ENCODE measurements at places on chromosomes 3 and 15.

GRCh38 chr3:99633887-99634558 is 4.4 kb upstream of the COL8A1 start:
- no peak overlapping the region for H3K27ac ChIP-seq
- no peak for DNase-seq
- no peak overlapping the region for H3K4me3 ChIP-seq
- no peaks in the 10 kb centered on the region for H3K36me3 ChIP-seq
- H3K27me3 ChIP-seq, result no peaks in the 10 kb centered on the region

DNA sequence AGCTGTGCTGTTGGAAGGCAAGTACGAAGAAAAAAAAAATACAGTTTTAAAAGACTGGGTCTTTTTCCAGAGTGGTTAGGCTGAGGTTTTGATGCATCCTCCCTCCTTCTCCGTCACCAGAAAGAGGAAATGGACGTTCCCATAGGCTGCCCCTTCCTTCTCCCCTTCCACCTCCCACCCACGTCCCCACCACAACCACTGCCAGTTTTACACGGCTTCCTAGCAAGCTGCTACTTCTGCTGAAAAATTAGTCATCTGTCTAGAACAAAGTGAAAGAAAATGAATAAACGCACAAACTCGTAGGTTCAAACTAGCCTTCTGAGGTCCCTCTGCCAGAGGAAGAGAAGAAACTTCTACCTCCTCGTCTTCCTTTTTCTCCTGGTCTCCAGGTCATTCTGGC is 71.6 kb upstream of the RPL35A start:
- H3K27ac ChIP-seq, result no peak overlapping the region
- no peak for DNase-seq
- H3K4me3 ChIP-seq, result no peak overlapping the region
- H3K36me3 ChIP-seq, result no peaks in the 10 kb centered on the region
- no peaks in the 10 kb centered on the region for H3K27me3 ChIP-seq

GRCh38 chr3:182979103-182979673 is 1.1 kb downstream of the DCUN1D1 start:
- H3K4me3 ChIP-seq, result peak overlapping the region; percentile 80
- DNase-seq, result peak; percentile 46
- H3K27me3 ChIP-seq, result no peaks in the 10 kb centered on the region
- H3K36me3 ChIP-seq, result no peaks in the 10 kb centered on the region
- H3K27ac ChIP-seq, result no peak overlapping the region

DNA sequence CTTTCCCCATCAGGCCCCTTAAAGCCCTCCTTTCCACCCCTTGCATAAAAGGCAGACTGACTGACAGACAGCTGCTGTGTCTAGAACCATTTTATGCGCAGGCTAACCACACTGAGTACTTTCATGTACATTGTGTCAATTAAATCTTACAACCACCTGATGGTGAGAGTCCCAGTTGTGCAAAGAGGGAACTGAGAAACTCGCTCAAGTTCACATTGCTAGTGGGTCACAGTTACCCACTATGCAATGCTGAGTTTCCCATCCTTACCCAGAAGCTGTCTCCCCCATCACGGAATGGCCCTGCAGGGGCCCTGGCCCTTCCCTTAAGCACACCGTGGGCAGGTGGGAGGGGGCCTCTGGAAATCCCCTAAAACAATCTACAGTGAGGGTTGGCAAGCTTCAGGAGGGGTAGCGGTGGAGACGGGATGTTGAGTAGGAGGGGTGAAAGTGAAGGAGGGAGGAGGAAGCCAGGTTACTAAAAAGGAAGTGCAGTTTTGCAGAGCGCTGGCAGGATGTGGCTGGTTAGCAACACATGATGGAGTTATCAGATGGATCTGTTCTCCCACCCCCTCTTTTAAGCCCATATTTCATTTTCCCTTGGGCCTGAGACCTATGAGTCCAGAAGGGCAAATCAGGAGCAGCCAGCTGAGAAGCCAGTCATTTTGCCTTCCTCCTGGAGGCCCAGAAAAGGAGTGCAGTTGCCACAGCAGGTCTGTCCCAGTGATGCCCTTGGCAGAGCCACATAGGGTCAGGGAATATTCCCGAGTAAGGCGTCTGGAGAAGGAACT is 30.0 kb downstream of the STARD5 start:
- H3K4me1 ChIP-seq, result peaks cover 67% of the 10 kb centered on the region
- no peaks in the 10 kb centered on the region for H3K27me3 ChIP-seq
- no peaks in the 10 kb centered on the region for H3K36me3 ChIP-seq
- peak overlapping the region; percentile 51 for H3K4me3 ChIP-seq
- peak overlapping the region; percentile 89 for H3K27ac ChIP-seq
- DNase-seq, result peak; percentile 84

DNA sequence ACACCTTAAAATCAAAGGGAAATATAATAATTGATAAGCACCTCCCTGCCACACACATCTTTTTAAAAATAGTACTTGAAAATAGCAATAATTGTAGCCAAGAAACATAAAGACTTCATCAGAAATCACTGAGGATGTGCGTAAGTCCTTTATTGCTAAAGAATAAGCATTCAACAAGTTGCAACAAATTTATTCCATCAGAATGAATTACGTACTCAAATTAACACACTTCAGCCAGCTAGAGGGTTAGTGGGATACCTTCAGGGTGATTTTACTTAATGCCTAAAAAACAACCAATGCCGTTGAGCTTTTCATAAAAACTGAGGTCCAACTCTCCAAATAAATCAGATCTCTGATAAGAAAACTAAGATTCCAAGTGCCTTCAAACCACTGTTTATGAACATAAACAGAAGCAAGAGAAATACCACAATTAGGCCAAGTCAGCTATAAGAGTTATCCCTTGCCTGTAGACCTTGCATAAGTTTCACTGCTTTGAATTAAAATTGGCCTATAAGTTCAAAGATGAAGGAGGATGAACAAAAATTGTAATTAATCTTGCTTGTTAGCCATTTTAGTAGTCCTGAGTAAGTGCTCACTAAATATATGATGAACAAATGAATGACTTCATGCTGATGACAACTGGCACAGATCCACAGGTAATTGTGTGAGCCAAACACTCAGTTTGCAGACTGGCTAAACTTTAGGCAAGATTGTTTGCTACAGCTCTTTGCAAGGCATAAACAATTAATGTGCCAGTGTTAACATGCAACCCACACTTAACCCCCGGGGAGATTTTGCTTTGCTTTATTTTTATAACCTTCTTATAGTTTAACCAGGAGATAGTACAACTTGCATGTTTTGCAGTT is 375.1 kb upstream of the THBS1 start:
- no peak for DNase-seq
- H3K36me3 ChIP-seq, result no peaks in the 10 kb centered on the region
- H3K4me1 ChIP-seq, result no peaks in the 10 kb centered on the region
- H3K27ac ChIP-seq, result no peak overlapping the region

Measured in MM.1S (cell line).